ENCODE measurements at places on chromosomes 16 and 17. TPM values are rescaled to one million over a fixed set of nuclear protein-coding genes. Genes with fewer than 3 reads are reported as not detected.

The NPIPA2 gene
- total RNA-seq = 10.7 TPM

The TBC1D28 gene
- total RNA-seq = not detected

The KRTAP2-3 gene
- total RNA-seq = not detected

The MIS12 gene
- 35.0 TPM for total RNA-seq

The PHKG2 gene
- total RNA-seq = 46.5 TPM

The C16orf96 gene
- 0.27 TPM for total RNA-seq

The NLGN2 gene
- total RNA-seq = 1.2 TPM

The ZNF597 gene
- total RNA-seq = 1.9 TPM

The CLDN7 gene
- 0.65 TPM for total RNA-seq

The VMO1 gene
- 0.55 TPM for total RNA-seq

The TBC1D24 gene
- total RNA-seq = 29.9 TPM

The CDK5R1 gene
- total RNA-seq = 2.0 TPM

The GRB7 gene
- not detected for total RNA-seq

The KRTAP4-6 gene
- total RNA-seq = not detected

The ABCC12 gene
- not detected for total RNA-seq

The TNFRSF17 gene
- 38.8 TPM for total RNA-seq

The SLFN13 gene
- not detected for total RNA-seq

The HID1 gene
- total RNA-seq = 9.9 TPM

The PPL gene
- not detected for total RNA-seq

The CCDC78 gene
- 52.6 TPM for total RNA-seq

The SHISA9 gene
- not detected for total RNA-seq

The TAT gene
- total RNA-seq = not detected

The FGF11 gene
- total RNA-seq = 11.0 TPM

The MYH13 gene
- not detected for total RNA-seq

The LAT gene
- 19.8 TPM for total RNA-seq

The MPDU1 gene
- total RNA-seq = 26.1 TPM

The OR1A1 gene
- total RNA-seq = not detected

The SMIM36 gene
- total RNA-seq = not detected

The NUPR1 gene
- total RNA-seq = not detected

The PSMC3IP gene
- 33.3 TPM for total RNA-seq

The KRT17 gene
- total RNA-seq = 0.70 TPM

The KRTAP4-9 gene
- not detected for total RNA-seq

The COG8 gene
- total RNA-seq = 55.9 TPM

All from OCI-LY7 (cell line).